ENCODE measurements at places on chromosomes 3 and 15.

- no peak for DNase-seq
Measured at GRCh38 chr3:184769382-184770170, 42.4 kb upstream of the VPS8 start.

GRCh38 chr3:19154693-19155250 lies 6.5 kb downstream of the KCNH8 start:
- no peak for DNase-seq

DNA sequence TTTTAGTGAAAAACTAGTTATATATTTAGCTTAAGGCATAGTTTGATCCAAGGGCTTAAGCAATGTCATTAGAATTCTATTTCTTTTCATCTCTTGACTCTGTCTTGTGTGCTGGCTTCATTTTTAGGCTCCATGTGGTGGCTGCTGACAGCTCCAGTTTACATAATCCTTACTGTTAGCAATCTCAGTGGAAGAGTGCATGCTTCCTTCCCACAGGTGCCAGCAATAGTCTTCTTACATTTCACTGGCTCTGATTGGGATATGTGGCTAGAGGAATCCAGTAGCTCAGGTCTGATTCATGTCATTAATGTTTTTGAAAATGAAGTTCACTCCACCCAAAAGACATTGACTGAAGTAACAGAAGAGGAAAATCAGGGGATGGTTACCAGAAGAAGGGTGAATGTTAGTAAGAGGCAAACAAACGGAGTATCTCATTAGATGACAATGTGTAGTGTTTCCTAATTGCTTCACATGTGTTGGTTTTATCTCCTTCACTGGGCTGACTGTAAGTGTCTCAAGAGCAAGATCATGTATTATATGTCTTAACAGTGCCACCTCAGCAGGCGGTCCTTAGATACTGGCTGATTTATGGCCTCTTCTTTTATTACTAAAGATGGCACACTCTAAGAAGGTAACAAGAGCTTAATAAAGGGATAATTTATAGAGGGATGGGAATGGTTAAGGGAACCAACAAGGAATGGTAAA lies 25.6 kb upstream of the TCF12 start:
- no peak for DNase-seq

GRCh38 chr3:126107203-126107939 lies 23.4 kb upstream of the SLC41A3 start:
- DNase-seq, result no peak

DNA sequence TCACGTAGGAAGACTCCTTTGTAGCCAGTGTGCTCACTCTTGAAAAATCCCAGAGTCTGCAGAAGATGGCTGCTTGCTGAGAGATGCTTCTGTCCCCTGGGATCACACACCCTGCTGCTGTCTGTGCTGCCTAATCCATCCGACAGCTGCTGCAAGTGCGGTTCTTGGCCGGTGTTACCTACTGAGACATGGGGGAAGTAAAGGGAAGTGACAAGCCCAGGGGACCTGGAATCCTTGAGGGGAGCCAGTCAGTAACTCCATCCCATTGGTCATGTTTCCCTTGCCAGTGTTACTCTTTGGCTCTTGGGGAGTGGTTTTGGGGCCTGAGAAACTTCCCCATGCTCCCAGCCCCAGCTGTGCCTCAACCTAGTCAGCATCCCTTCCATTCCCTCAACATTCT lies 8.3 kb upstream of the CPNE9 start:
- no peak for DNase-seq

GRCh38 chr3:37731895-37732294 lies 129.8 kb upstream of the CTDSPL start:
- DNase-seq, result no peak
